Glutamatergic neuron (in vitro differentiated cells): ENCODE measurements at places on chromosomes 4 and X.

GRCh38 chr4:82240410-82240809 is 133.4 kb downstream of the HNRNPD start:
- H3K36me3 ChIP-seq, result peaks cover 4% of the 10 kb centered on the region
- no peak overlapping the region for H3K27ac ChIP-seq
- H3K27me3 ChIP-seq, result peaks cover 3% of the 10 kb centered on the region
- no peaks in the 10 kb centered on the region for H3K4me1 ChIP-seq
- no peak overlapping the region for H3K4me3 ChIP-seq

DNA sequence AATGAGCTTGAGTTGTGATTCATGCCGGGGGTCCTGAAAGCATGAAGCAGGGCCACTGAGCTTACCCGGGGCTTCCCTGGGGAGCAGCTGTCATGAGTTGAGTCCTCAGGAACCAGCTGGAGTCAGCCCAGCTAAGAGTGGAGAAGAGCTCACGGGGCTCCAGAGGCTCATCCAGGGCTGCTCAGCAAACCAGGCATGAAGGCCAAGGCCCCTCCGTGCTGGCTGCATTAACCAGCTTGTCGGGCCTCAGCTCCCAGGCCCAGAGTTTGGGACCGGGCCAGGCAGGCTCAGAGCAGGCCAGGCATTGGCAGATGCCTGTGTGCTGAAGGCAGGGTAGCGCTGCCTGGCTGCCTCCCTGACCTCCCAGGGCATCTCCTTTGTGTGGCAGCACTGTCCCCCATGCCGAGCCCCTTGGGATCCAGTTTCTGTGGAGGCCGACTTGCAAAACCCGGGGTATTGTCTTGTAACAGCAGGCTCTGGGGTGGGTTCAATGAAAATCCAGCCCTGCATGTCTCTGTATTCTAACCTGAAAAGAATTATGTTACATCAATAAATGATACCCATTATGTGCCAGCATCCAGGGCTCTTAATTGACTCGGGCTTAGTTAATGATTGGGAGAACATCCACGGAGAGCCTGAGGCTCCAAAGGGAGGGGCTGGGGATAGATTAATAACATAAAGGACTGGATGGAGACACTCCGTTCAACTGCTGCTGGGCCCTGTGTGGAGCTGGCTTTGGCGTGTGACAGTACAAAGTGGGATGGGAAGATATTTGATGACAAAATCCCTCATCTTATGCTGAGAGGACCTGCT is 68.0 kb upstream of the MSX1 start:
- peaks cover 30% of the 10 kb centered on the region for H3K36me3 ChIP-seq
- H3K27ac ChIP-seq, result no peak overlapping the region
- no peak for DNase-seq
- no peaks in the 10 kb centered on the region for H3K27me3 ChIP-seq
- no peak overlapping the region for H3K4me3 ChIP-seq

DNA sequence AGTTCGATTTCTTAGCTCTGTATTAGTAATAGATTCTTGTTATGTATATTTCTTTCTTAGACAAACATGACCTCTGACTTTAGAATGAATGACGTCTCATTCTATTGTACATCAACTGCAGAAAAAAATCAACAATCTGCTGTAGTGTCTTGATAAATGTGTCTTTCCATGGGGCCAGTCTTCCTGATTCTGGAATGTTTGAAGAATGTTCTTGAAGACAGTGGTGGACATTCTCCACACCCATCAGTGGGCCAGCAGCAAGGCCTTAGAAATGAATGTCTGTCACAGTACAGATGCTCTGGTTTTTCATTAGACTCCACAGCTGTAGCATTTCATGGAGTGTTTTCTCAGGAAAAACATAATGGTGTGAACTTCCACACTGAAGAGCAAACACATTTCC is 63.2 kb upstream of the FAM47B start:
- no peak overlapping the region for H3K27ac ChIP-seq
- no peaks in the 10 kb centered on the region for H3K36me3 ChIP-seq
- no peak for DNase-seq
- H3K4me3 ChIP-seq, result no peak overlapping the region
- no peaks in the 10 kb centered on the region for H3K27me3 ChIP-seq

- H3K4me3 ChIP-seq, result no peak overlapping the region
- H3K36me3 ChIP-seq, result no peaks in the 10 kb centered on the region
- no peak for DNase-seq
- H3K27ac ChIP-seq, result no peak overlapping the region
- H3K4me1 ChIP-seq, result no peaks in the 10 kb centered on the region
Observed at GRCh38 chr4:71026086-71026485, 32.6 kb downstream of the DCK start.

DNA sequence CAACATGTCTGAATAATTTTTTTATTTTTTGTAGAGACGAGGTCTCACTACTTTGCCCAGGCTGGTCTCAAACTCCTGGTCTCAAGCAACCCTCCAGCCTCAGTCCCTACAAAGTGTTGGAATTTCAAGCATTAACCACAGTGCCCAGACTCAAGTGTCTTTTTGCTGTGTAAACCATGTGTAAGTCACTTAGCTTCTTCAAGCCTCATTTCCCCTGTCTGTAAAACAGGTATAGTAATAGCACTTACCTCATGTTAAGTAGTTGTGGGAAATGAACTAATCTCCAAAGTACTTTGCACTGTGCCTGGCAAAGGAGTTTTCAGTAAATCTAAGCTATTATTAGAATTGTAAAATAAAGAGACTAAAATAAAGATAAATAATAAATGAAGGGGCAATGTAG is 35.7 kb downstream of the STBD1 start:
- H3K27me3 ChIP-seq, result no peaks in the 10 kb centered on the region
- no peaks in the 10 kb centered on the region for H3K4me1 ChIP-seq
- H3K4me3 ChIP-seq, result no peak overlapping the region
- DNase-seq, result no peak

DNA sequence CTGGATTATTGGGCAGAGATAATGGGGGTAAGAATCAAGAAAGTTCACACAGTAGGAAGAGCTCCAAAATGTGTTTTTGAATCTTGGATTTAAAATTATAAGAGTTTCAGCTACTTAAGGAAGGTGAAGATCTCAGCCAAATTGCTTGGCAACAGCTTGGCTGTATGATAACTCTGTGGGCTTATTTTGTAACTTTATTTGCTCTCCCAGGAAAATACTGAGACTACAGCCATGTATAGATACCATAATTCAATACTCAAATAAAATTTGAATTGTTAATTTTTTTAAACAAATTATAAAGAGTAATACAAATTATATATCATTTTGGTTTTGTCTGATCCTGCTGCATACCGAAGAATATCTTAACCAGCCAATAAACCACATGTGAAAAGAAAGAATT is 129.5 kb upstream of the INPP4B start:
- H3K4me3 ChIP-seq, result no peak overlapping the region
- no peaks in the 10 kb centered on the region for H3K4me1 ChIP-seq
- H3K36me3 ChIP-seq, result no peaks in the 10 kb centered on the region
- no peak overlapping the region for H3K27ac ChIP-seq

DNA sequence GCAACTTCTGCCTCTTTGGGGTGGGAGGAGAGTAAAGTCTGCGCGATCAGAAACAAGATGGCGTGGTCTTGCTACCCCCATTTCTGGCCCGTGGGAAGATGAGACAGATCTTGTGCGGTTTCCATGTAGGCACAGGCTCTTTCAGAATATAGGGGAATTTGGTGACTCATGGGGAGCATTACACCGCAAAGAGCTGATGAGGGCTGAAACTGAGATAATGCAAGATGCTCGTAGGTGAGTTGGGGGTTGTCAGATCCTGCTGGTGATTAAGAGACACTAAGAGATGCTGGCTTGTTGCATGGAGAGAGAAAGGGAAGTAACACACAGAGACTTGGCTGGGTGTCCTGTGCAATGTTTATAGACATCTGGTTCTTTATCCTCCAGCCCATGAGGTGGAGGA is 1.5 kb downstream of the EVC start:
- DNase-seq, result no peak
- peaks cover 7% of the 10 kb centered on the region for H3K27me3 ChIP-seq
- H3K36me3 ChIP-seq, result peaks cover 7% of the 10 kb centered on the region
- no peak overlapping the region for H3K27ac ChIP-seq
- H3K4me3 ChIP-seq, result no peak overlapping the region

GRCh38 chr4:123750044-123750443 is 353.4 kb downstream of the SPRY1 start:
- H3K4me3 ChIP-seq, result no peak overlapping the region
- no peak overlapping the region for H3K27ac ChIP-seq
- H3K27me3 ChIP-seq, result no peaks in the 10 kb centered on the region
- H3K36me3 ChIP-seq, result no peaks in the 10 kb centered on the region
- no peaks in the 10 kb centered on the region for H3K4me1 ChIP-seq

- H3K27me3 ChIP-seq, result no peaks in the 10 kb centered on the region
- no peak for DNase-seq
- peaks cover 30% of the 10 kb centered on the region for H3K4me1 ChIP-seq
- H3K36me3 ChIP-seq, result peaks cover 17% of the 10 kb centered on the region
- H3K4me3 ChIP-seq, result no peak overlapping the region
Observed at GRCh38 chr4:75030649-75031235, 97.8 kb downstream of the PARM1 start.

DNA sequence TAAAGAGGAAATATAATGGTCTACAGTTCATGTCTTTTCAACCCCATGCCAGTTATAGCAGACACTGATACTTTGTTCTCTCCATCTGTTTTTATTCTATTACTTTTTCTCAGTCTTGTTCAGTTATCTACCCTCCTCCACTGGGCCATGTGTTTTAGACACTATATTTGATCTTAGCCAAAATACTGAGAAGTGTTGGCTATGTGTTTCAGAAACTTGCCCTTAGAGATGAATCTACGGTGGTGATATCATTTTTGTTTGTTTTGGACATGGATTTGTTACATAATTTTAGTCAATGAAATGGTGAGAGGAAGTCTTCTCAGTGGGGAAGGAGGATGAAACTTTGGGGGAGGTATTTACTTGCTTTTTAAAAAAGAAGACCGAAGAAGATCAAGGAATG is 211.5 kb upstream of the DDX53 start:
- no peak for DNase-seq
- no peaks in the 10 kb centered on the region for H3K4me1 ChIP-seq
- no peak overlapping the region for H3K27ac ChIP-seq

DNA sequence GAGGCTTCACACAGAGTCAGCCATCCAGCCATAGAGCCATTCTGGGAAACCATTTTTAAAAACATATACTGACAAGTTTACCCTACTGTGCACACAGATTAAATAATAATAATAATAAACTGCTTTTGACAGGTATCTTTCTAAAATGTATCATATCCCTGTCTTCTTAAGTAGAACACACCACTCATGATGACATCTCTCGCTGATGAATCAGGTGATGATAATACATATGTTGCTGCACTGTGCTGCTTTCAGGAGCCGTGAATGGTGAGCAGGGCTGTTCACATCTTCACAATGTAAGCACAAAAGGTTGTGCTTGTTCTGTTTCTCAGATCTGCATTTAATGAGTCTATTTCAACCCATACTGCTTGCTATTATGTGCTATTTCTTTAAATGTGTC is 3.5 kb downstream of the MTNR1A start:
- peaks cover 4% of the 10 kb centered on the region for H3K4me1 ChIP-seq
- H3K27me3 ChIP-seq, result peaks cover 8% of the 10 kb centered on the region
- no peak overlapping the region for H3K27ac ChIP-seq
- H3K36me3 ChIP-seq, result peaks cover 5% of the 10 kb centered on the region
- no peak for DNase-seq

- no peaks in the 10 kb centered on the region for H3K4me1 ChIP-seq
- no peak overlapping the region for H3K27ac ChIP-seq
- H3K4me3 ChIP-seq, result no peak overlapping the region
- no peak for DNase-seq
- no peaks in the 10 kb centered on the region for H3K36me3 ChIP-seq
- no peaks in the 10 kb centered on the region for H3K27me3 ChIP-seq
Observed at GRCh38 chrX:8042304-8042703, 115.1 kb upstream of the PNPLA4 start.

GRCh38 chrX:66039944-66040343 is at the start of gene VSIG4:
VSIG4 (minus strand) TSS chrX:66040080; CDS start chrX:66039998, 82 bp downstream.
- no peak within 1 kb of the TSS for H3K4me3 ChIP-seq
- no peak for DNase-seq
- H3K4me1 ChIP-seq, result no peaks in the 10 kb centered on the region
- no peaks in the 10 kb centered on the region for H3K36me3 ChIP-seq

- no peaks in the 10 kb centered on the region for H3K36me3 ChIP-seq
- no peak overlapping the region for H3K27ac ChIP-seq
- no peak for DNase-seq
- no peaks in the 10 kb centered on the region for H3K27me3 ChIP-seq
- no peak overlapping the region for H3K4me3 ChIP-seq
Observed at GRCh38 chr4:137267024-137267423, 265.3 kb downstream of the PCDH18 start.

GRCh38 chr4:177250056-177250696 is 59.5 kb upstream of the NEIL3 start:
- H3K4me3 ChIP-seq, result no peak overlapping the region
- peaks cover 2% of the 10 kb centered on the region for H3K27me3 ChIP-seq
- DNase-seq, result peak; percentile 88
- no peaks in the 10 kb centered on the region for H3K36me3 ChIP-seq
- no peak overlapping the region for H3K27ac ChIP-seq

DNA sequence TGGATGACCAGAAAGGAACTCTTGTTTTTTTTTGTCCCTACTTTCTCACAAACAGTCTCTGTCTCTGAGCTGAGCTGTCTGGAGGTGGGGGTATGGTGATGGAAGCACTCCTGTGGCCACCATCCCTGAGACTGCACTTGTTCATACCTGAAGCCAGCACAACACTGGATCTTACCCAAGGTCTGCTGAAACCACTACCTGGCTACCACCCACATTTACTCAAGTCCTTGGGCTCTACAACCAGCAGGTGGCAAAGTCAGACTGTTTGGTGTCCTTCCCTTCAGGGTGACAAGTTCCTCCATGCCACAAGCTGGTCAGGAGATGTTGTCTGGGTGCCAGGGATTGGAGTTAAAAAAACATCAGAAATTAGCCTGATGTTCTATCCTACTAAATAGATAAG is 89.7 kb downstream of the NEXMIF start:
- DNase-seq, result no peak
- H3K27ac ChIP-seq, result no peak overlapping the region
- H3K4me1 ChIP-seq, result no peaks in the 10 kb centered on the region
- H3K27me3 ChIP-seq, result no peaks in the 10 kb centered on the region
- H3K4me3 ChIP-seq, result no peak overlapping the region

DNA sequence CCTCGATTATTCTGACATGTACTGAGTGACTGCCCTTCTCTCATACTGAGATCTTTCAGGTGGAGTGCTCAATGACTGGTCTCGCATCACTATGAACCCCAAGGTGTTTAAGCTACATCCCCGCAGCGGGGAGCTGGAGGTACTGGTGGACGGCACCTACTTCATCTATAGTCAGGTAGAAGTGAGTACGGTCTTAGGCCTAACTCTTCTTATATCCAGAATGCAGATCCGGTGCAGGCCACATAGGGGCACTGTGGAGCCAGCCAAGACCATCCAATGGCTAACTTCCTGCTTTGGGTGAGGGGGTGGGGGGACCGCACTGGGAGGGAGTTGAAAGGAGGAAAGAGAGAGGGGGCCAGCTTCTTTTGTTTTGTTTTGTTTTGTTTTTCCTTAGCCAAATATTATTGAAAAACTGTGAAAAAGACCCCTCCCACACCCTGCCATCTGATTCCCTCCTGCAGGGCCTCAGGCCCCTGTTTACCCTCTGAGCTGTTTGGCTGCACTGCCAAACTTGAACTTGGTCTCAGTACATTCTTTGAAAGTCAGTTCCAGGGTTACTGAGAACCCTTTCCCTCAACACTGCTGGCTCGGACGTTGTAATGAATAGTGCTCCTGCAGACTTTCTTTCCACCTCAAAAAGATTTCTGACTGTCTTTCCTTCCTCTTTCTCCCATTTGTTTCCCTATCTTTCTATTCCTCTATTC is 16.2 kb downstream of the AWAT2 start:
- no peaks in the 10 kb centered on the region for H3K36me3 ChIP-seq
- H3K4me3 ChIP-seq, result no peak overlapping the region
- peak; percentile 41 for DNase-seq
- H3K27ac ChIP-seq, result no peak overlapping the region
- peaks cover 1% of the 10 kb centered on the region for H3K27me3 ChIP-seq
